Erythroblast (primary cell): ENCODE measurements at places on chromosomes 12 and 14.

- DNase-seq: no peak
Observed at GRCh38 chr12:11748903-11749302, 99.4 kb downstream of the ETV6 start.

GRCh38 chr12:47577206-47577989 is 128.4 kb downstream of the RPAP3 start:
- no peak for DNase-seq

- no peak for DNase-seq
Observed at GRCh38 chr12:102534899-102535298, 54.5 kb upstream of the IGF1 start.

GRCh38 chr12:32551058-32551457 is 128.0 kb upstream of the DNM1L start:
- no peak for DNase-seq

DNA sequence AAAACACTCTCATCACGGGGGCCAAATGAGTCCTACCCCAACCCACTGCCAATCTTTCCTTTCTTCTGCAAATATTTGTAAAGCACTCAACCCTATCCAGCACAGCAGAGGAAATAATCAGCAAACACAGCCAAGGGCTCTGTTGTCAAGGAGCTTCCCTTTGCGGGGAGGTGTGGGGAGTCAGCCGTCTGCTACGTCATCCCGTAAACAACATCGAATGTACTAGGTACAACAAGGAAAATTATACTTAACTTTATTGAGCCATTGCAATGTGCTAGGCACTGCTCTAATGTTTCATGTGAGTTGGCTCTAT is 22.8 kb downstream of the TMEM63C start:
- no peak for DNase-seq

GRCh38 chr12:34395056-34396005 is 373.0 kb downstream of the ALG10 start:
- no peak for DNase-seq

- DNase-seq: no peak
Observed at GRCh38 chr12:85182699-85183098, 97.3 kb upstream of the ALX1 start.

GRCh38 chr12:125216756-125217155 is 151.5 kb downstream of the AACS start:
- DNase-seq: no peak

DNA sequence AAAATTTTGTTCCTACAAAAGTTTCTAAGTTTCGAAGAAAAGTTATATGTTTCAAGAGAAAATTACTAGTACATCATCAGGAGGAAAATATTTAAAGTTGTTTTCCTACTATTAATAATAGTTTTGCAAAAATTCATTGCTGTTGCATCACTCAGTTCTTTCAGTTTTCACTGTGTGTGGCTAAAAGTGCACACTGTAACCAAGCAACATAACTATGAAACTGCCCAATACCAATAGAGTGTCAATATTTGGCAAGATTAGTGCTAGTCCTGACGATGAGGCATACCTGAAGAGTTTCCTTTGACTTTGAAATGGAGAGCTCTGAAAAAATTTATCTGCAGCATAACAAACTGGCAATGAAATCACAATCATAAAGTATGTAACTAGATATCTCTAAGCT is 194.3 kb downstream of the CPNE8 start:
- DNase-seq: no peak

DNA sequence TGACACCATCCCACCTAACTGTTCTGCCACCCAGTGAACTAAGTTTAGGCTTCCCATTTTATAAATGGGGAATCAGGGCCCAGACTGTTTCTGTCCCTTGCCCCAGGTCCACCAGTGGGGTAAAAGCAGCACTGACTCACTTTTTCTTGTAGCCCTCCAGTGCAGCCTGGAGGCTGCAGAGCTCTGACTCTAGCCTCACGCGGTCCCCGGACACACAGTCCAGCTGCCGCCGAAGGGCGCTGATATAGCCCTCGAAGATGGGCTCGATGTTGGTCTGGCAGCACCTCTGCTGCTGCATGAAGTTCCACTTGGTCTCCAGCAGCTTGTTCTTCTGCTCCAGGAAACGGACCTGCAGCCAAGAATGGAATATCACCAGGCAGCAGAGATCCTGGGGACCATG is 2.6 kb downstream of the KRT82 start:
- no peak for DNase-seq

DNA sequence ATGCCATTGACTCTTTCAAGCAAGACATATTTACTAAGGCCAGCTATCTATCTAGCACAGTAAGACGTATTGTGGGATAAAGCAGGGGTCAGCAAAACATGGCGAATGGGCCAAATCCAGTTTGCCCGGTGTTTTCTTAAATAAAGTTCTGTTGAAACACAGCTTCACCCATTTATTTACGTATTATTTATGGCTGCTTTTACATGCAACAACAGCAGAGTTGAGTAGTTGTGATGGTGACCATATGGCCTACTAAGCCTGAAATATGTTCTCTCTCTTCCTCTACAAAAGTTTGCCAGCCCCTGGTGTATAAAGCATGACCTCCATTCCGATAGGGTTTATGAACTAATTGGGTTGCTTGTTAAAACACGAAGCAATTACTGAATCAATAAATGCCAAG is 322.1 kb downstream of the CCDC91 start:
- DNase-seq: no peak

DNA sequence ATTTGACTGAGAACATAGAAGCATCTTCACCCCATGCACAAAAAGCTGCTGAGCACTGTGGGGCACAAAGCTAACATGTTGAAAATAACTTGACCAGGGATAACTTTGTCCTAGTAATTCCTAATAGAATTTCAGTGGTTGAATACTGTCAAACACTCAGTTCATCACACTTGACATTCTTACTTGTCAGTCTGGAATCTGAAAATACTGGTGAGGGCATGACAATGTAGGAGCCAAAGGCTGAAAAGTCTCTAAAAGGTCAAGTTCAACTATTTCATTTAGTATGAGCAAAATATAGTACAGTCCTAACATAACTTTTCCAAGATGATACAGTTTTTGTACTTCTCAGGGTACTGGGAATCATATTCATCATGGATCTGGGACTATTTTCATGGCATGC is 504.4 kb upstream of the LMO3 start:
- no peak for DNase-seq

GRCh38 chr12:106774808-106775524 is 484 bp downstream of the RIC8B start:
- peak; percentile 36 for DNase-seq

DNA sequence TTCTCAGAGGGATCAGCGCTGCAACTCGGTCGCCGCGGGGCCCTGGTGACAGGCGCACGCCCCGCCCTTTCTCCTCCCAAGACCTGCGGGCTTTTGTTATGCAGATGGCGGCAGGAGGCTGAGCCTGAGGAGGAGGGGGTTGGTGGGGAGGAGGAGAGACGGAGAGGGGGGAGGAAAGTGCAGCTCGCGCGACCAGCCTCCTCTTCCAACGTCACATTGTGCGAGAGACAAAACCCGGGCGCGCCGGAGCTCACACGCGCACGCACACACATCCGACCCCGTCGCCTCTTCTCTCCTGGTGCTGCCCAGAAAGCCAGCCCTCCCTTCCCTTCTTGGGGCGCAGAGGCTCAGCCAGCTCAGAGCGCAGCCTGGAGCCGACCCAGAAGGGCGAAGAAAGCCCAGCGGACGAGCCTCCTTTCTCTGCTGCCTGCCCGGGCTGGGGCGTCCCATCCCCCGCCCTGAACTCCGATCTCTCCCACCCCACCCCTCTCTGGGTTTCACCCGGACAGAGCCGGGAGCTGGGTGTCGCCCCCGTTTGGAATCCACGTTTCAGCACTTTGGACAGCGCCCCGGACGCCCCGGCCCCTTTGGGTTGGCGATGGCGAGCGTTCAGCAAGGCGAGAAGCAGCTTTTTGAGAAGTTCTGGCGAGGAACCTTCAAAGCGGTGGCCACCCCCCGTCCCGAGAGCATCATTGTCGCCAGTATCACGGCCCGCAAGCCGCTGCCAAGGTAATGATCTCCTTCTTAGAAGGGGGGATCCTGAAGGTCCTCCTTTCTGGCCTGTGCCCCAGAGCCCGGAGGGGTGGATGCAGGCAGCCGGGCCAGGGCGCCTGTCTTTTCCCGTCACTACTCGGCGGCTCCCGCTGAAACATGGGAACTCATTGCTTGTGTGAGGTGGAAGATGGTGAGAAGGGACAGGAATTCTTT is at the start of gene SRRM4:
Gene SRRM4 (plus strand): TSS at position 257 of the 927 bp plus-strand sequence. CDS start 342 bp downstream, at position 599.
- peak; percentile 10 for DNase-seq

- no peak for DNase-seq
Observed at GRCh38 chr12:57190037-57190436, 26.6 kb upstream of the NXPH4 start.

DNA sequence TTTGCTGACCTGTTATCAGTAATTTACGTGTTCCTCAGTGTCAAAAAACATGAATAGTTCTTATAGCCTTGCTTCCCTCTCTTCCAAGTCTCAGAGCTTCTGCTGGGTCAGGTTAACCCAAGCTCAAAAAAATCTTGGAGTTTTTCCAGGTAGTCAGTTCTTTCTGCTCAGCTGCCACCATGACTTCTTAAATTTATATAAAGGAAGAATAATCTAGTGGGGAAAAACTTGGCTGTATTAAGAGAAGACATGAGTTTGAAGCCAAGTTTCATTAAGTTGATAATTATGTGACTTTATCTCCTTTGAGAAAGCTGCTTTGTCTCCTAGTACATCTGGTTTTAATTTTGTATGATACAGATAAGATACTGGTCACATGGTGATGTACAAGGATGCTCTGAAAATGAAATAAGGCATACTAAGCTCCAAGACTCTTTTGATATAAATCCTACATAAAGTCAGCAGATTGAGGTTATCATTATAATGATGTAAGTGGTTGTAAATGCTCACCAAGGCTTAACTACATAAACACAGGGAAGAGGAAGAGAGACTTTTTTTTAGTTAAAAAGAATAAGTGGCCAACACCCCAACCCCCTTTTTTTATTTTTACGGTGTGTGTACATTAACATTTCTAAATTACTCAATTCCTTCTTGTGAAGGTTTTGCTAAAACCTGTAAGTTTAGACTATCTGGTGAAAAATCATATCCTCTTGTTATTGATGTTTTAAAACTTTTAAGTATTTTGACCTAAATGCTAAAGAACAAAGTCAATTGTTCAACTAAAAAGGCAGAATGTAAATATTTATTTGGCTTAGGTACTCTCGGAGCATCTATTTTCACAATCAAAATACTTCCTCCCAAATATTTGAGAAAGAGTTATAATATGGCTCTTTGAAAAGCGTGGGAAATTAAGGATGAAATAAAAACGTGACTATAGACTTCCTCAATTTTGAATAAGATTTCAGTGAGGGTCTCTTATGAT is 84.1 kb upstream of the SLC38A2 start:
- DNase-seq: peak; percentile 19

DNA sequence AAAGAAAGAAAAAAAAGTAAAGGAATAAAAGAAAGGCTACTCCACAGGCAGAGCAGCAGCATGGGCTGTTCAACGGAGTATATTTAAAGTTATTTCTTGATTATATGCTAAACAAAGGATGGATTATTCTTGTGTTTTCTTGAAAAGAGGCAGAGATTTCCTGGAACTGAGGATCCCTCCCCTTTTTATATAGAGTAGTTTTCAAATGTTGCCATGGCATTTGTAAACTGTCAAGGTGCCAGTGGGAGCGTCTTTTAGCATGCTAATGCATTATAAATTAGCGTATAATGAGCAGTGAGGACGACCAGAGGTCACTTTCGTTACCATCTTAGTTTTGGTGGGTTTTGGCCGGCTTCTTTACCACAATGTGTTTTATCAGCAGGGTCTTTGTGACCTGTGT is 383.0 kb downstream of the PCNX1 start:
- DNase-seq: no peak

- no peak for DNase-seq
Observed at GRCh38 chr14:61530896-61531295, 164.4 kb upstream of the HIF1A start.

DNA sequence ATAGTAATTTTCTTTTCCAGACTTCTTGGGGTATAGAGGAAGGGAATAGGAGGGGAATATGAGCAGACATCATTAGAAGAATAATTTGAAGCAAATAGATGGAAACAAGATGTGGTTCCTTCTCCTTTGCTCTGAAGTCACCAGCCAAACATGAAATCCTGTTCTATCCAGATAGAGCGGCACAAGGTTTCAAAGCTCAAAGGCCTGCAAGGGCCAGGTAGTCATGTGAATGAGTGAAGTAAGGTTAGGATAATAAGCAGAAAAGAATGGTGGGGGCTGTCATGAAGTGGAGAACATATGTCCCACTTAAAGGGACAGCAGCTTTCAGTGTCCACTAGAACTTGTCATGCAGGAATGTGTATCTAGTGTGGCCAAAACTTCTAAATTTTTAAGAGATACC is 2.5 kb upstream of the IKZF4 start:
- no peak for DNase-seq
